ENCODE measurements at places on chromosomes 16 and 17.
A peak's percentile ranks its signal among the peaks of the same experiment; 100 is the strongest.

DNA sequence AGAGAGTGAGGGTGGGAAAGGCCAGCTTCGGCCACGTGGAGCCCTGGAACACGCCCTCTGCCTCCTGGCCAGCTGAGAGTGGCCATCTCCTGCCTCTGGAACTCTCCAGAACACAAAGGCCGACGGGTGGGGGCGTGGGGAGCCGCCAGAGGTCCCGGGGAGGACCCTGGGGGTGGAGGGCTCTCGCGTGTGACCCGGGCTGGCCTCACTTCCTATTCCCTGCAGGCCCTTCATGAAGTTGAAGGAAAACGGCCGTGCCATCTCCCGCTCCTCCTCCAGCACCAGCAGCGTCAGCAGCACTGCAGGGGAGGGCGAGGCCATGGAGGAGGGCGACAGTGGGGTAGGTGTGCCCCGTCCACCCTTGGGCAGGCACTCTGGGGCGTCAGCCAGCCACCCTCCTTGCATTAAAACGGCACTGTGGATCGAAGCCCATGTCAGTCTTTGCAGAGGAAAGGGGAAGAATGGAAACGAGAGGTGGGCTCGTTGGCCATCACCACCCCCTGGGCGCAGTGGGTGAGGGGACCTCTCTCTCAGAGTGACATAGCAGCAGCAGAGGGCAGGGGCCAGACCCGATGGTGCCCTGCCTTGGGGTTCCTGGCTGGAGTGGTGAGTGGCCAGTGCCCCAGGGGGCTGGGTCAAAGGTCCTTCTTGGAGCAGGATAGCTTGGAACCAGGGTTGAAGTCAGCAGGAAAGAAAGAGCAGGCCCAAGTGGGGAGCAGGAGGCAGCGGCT lies 37.1 kb downstream of the OR1D5 start:
- DNase-seq: no peak

- DNase-seq: no peak
Observed at GRCh38 chr16:47460359-47460710, 528 bp downstream of the ITFG1 start.

DNA sequence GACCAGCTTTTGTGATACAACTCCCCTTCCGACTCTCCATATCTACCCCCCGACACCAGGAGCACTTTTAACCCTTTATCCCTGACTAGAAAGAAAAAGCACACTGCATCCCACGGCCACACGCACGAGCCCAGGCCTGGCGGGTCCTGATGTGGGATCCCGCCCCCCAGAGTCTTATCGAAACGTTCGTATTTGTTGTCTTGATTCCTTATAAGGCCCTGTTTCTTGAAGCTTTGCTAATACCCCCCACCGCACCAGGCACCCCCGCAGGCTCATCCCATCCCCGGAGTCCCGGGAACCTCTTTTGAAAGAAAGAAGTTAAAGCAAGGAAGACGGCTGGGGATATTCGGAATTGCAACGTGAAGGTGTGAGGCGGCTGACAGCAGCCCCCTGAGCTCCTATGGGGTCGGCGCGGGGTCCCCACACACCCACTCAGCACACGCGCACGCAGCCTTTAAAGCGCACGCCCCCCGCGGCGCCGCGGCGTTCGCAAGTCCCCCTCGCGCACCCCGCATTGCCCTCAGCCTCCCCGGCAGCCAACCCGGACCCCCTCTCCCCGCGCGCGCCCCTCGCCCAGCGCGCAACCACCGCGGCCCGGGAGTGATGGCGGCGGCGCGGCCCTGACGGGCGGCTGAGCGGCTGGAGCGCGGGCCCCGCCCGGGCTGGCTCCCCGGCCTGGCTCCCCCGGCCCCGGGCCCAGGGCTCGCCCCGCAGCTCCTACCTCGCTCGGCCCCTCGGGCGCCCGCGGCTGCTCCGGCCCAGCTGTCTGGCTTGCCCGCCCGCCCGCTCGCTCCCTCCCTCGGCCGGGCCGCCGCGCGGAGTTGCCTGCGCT lies 448 bp downstream of the STAT5B start:
- DNase-seq: peak; percentile 74

- DNase-seq: no peak
Observed at GRCh38 chr16:4814046-4814445, 11.6 kb upstream of the ROGDI start.

GRCh38 chr17:17750881-17751280 lies 69.6 kb downstream of the RAI1 start:
- peak; percentile 47 for DNase-seq

DNA sequence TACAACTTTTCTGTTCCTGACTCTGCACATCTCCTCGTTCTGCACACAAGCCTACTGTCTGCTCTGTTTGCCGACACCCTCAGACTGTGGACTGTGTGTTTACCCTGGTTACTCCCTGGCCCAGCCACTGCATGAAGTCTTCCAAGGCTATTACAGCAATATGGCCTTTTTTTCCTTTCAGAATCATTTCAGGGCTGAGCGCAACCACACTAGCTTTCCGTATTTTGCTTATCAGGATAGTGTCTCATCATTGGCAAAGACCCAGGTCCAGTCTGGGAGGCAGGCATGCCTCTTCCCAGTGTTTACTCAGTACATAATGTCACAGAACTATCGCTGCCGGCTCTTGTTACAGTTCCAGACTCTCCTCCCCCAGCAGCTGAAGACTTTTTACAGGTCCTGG lies 10.1 kb downstream of the DNAH9 start:
- DNase-seq: peak; percentile 73

GRCh38 chr16:83118365-83118764 lies 491.6 kb downstream of the CDH13 start:
- DNase-seq: no peak

DNA sequence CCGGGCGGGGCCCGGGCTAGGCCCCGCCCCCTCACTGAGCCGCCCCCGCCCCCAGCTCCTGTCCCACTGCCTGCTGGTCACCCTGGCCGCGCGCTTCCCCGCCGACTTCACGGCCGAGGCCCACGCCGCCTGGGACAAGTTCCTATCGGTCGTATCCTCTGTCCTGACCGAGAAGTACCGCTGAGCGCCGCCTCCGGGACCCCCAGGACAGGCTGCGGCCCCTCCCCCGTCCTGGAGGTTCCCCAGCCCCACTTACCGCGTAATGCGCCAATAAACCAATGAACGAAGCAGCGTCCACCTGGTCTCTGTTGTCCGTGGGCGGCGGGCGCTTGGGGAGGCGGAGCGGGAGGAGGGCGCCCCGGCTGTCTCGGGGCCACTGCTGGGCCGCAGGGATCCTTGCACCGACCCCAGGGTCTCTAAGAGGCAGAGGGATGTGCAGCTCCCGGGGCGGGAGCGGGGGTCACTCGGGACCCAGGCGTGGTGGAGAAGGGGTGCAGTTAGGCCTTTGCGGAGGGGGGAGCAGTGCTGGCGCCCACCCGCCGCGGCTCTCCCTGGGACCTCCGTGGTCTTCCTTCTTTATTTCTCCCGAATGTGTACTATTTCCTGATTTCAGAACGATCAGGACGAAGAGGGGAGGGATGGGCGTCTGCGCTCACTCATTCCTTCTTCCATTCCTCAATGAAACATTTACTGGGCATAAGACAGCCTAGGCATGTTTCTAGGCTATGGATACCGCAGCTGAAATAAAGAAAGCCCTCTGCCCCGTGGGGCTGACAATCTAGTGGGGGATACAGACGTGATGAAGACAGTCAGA lies 2.0 kb downstream of the HBZ start:
- peak; percentile 54 for DNase-seq

- no peak for DNase-seq
Observed at GRCh38 chr17:10117581-10118001, 80.8 kb downstream of the GAS7 start.

- peak; percentile 33 for DNase-seq
Observed at GRCh38 chr16:24731722-24732419, 2.4 kb downstream of the TNRC6A start.

- DNase-seq: no peak
Observed at GRCh38 chr17:11578998-11579397, 19.3 kb upstream of the DNAH9 start.

- DNase-seq: no peak
Observed at GRCh38 chr16:2756288-2757015, 4.0 kb downstream of the SRRM2 start.

GRCh38 chr16:69888005-69888590 lies 63.0 kb upstream of the CLEC18A start:
- no peak for DNase-seq

- no peak for DNase-seq
Observed at GRCh38 chr16:53726625-53727024, 22.7 kb downstream of the FTO start.

DNA sequence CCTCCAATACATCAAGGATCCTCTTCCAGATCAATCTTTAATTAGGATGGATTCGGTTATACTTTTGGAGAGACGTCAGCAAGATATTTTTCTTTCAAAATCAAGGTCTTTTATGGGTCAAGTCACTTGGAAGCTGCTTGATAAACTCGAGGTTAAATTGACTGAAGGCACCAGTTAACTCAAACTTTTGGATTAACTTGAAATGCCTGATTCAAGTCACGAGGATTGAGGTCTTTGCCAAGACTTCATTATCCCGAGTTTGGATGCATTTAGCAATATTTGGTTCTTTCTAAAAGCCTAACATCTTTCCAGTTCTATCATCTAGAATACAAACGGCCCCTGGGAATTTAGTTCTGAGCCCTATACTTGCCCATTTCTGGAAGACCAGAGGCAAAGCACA lies 82.9 kb downstream of the MYH11 start:
- DNase-seq: no peak

- no peak for DNase-seq
Observed at GRCh38 chr17:49013311-49014213, 16.4 kb downstream of the IGF2BP1 start.

DNA sequence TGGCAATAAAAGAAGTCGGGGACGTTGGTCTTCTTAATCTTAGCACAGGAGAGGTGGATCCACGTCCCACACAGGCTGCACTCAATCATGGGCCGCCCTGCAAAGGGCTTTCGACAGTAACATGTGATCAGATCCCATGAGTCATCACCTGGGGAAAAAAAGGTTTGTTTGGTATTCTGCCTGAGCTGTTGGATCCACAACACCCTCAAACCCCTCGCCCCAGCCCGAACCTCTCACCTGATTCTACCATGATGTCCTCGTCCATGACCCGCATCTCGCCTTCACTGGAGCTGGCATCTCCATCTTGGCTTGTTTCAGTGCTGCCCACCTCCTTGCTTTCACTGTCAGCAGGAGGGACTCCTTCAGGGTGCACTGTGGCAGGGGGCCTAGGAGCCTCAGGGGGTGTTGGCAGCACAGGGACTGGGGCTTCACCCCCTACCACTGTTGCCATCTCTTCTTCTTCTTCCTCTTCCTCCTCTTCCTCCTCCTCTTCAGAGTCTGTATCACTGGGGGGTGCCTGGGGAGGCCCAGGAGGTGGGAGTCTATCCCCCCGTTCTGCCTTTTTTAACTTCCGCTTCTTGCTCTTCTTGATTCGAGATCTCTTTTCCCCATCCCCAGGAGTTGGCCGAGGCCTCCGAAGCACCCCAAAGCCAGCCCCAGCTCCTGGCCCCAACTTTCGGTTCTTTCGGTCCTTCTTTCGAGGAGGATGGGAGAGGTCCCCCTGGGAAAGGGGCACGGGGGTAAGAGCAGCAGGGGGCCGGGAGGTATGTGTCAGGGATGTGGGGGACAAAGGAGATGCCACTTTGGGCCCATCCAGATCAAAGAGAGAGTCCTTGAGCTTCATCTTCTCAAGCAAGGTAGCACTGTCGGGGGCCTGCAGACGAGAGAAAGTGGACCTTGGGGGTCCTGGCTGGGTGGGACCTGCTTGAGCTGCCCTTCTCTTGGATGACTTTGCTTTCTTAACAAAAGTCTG lies 1.7 kb upstream of the DVL2 start:
- no peak for DNase-seq
